ENCODE measurements at places on chromosomes 1 and 21.

DNA sequence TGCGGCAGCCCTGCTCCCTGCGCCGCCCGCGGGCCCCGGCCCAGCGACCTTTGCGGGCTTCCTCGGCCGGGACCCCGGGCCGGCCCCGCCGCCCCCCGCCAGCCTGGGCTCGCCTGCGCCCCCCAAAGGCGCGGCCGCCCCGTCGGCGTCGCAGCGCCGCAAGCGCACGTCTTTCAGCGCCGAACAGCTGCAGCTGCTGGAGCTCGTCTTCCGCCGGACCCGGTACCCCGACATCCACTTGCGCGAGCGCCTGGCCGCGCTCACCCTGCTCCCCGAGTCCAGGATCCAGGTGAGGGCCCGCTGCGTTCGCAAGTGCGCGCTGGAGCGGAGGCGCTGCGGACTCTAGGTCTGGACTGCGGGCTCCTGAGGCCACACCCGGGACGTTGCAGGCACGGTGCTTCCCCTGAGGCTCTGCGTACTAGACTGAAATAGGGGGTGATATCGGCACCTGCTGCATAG is 351 bp downstream of the MIXL1 start:
- DNase-seq = no peak

DNA sequence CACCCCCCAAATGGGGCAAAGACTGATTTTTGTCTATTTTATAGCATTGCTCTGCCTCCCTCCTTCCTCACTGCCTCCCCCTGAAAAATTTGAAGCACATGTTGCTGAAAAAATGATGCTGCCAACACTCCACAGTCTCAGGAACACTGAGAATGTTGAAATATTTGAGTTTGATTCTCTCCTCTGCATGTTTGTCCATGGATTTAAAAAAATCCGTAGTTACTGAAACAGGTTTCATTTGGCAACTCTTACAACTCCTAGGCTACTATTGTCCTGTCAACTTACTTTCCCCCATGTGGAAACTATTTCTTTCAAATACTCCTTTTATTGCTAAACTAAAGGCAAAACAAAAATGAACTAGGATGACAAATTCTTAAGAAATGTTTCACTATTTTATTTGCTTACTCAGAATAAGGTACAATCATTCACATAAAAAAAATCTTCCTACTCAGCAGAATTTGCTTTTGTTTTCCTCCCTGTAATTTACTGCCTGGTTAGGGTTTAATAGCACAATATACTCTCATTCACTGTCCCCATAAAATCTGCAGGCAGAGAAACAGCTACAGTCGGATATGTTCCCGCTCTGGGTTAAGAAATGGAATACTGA is 50.2 kb downstream of the C21orf91 start:
- no peak for DNase-seq

GRCh38 chr1:204872262-204872881 is 1.7 kb downstream of the NFASC start:
- no peak for DNase-seq

DNA sequence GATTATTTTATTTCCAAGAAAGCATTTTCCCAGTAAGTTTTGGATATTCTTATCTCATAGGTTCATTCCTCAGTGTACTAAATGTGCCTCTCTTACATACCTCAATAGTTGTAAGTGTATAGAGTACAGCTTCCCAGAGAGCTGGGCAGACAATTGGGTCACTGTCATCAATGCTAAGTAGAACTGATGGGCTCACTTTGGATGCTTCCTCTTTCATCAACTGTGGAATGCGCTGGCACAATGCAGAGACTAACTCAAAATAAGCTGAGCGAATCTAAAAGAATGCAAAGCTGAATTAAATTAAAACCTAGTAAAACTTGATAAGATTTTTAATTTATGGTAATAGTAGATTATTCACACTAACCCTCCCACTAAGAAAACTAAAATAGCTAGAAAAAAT is 21.5 kb downstream of the LTN1 start:
- DNase-seq = no peak

DNA sequence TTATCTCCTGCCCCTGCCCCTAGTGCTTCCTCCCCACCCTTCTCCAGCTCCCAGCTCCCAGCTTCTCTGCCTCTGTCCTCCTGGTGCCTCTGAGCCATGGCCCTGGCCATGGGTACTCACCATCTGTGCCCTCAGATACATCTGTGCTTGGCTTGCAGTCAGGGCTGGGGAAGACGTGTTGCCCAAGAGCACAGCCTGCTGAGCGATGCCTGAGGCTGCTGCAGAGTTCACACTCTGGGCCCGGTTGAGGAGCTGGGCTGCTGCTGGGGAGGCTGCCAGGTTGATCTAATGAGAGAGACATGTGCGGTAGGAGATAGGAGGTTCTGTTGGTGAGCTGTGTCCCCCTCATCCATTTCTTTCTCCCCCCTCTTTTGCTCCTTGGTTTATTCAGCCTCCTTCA is 49.4 kb upstream of the A3GALT2 start:
- no peak for DNase-seq

All from AML-193 (cell line).